ENCODE measurements at places on chromosomes 2 and 18. TPM values are rescaled to one million over a fixed set of nuclear protein-coding genes. Genes with fewer than 3 reads are reported as not detected.
A peak's percentile ranks its signal among the peaks of the same experiment; 100 is the strongest.

GRCh38 chr2:145750612-145751011 lies 1230.7 kb upstream of the ZEB2 start:
- no peak for DNase-seq

DNA sequence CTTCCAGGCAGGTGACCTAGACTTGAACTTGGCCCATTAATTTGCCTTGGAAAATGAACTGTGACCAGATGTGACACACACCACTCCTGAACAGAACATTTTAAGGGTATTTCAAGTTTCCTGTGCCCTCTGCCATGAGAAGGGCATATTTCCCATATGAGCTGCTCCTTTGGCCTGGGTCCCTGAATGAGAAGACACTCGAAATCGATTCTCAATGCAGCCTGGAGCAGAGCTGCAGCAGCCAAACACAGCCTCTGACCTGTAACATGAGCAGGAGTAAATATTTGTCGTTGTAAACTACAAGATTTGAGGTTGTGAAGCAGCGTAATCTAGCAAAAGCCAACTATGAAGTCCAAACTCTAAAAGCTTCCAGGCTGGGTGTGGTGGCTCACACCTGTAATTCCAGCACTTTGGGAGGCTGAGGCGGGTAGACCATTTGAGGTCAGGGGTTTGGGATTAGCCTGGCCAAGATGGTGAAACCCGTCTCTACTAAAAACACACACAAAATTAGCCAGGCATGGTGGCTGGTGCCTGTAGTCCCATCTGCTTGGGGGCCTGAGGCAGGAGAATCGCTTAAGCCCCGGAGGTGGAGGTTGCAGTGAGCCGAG lies 30.1 kb upstream of the SOS1 start:
- peak; percentile 67 for DNase-seq

GRCh38 chr2:119249311-119249710 lies 25.7 kb downstream of the STEAP3 start:
- DNase-seq: no peak

DNA sequence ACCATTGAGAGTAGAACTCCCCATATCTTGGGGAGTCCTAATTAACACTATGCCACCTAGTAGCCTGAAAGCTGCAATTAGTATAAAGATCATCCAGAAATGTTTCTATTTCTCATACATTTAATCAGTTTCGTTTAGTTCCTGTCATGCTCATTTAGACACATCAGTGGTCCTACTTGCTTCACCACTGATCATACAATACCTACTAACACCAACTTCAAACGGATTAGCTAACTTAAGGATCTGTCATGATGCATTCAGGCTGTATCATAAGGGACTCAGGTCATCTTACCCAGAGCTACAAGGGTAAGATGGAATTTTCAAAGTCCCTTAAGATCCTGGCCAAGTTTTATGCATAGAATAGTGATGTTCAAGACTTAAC lies 6.8 kb downstream of the SRSF7 start:
- no peak for DNase-seq

GRCh38 chr2:10447300-10447894 lies 730 bp downstream of the ODC1 start:
- peak; percentile 69 for DNase-seq

- DNase-seq: no peak
Measured at GRCh38 chr18:21183670-21184069, 58.4 kb upstream of the GREB1L start.

GRCh38 chr2:176443946-176444345 lies 174.7 kb downstream of the MTX2 start:
- DNase-seq: no peak

- DNase-seq: peak; percentile 61
Measured at GRCh38 chr18:43396266-43396665, 119.0 kb upstream of the SYT4 start.

DNA sequence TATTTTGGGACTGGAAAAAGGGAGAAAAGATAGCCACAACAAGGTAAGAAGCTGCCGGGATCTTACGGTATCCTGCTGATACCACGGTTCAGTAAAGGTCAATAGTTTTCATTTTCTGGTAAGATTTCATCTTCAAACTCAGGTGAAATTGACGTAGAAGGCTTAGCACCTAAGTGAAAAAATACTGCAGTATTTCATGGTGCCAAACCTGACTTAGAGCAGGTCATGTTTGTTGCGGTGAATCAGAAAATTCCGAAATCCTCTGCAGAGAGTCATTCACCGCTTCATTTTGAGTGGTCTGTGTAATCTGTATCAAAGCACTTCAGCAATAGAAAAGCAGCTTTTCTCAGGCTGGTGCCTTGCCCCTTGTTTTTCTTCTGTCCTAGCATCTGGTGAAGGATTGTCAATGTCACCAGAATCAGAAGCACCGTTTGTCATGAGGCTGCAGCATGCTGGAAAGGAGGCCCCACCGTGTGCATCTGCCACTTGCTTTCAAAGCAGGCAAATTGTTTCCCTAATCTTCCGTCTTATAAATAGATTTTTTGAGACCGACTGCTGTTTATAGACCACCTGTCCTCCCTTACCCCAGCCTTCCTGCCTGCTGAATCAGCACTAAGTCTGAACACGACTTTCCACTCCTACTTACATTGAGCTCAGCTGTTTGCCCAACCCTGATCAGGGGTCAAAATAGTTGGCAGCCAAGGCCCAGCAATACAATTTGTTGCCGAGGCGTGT lies 156.3 kb downstream of the EML6 start:
- peak; percentile 87 for DNase-seq

DNA sequence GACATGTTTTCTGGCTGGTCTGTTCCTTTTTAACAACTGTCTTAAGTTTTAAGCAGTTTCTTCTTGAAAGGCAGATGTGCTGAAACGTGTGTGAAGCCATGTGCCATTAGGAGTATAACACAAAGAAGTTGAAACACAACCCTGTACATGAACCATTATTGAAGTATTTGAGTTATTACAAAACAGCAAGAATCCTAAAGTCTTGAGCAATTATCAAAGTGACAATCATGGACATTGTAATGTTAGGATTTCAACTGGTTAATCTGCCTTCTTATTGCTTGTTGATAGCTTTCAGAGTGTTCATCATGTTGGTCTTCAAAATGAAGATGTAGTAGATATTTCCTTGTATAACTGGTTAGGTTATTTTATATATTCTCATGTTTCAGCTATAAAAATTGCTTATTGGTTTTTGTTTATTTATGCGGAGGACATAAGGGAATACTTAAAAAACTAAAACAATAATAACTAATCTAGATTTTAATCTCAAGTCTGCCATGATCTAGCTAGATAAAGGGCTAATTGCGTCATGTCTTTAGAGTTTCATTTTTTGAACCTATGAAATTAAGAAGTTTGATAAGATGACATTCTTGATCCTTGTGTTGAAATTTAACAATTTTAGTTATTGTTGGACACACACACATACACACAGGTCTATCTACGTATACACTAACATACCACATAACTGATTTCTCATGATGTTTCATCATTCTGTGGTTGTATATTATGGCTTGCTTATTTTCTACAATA lies 21.1 kb downstream of the PPP1R1C start:
- no peak for DNase-seq

GRCh38 chr2:76197842-76198448 lies 487.2 kb upstream of the GCFC2 start:
- DNase-seq: peak; percentile 82

The ZAP70 gene
- 3.7 TPM for total RNA-seq

The ASIC4 gene
- 0.10 TPM for total RNA-seq

The SPC25 gene
- total RNA-seq: 3.4 TPM

The CFAP210 gene
- total RNA-seq: not detected

The GKN1 gene
- total RNA-seq: not detected

The MOGAT1 gene
- not detected for total RNA-seq

The CD207 gene
- not detected for total RNA-seq

The EML6 gene
- 10.8 TPM for total RNA-seq
